Fibroblast of skin of right biceps (primary cell): ENCODE measurements at places on chromosomes 1 and 21.
A peak's percentile ranks its signal among the peaks of the same experiment; 100 is the strongest.

GRCh38 chr1:145857170-145857569, 1.7 kb downstream of the PIAS3 start:
- DNase-seq: no peak

- no peak for DNase-seq
Observed at GRCh38 chr1:14326857-14327256, 271.6 kb upstream of the KAZN start.

GRCh38 chr1:56297208-56297607, 282.2 kb downstream of the PLPP3 start:
- DNase-seq: peak; percentile 12

GRCh38 chr1:212341090-212341489, 55.9 kb downstream of the PPP2R5A start:
- no peak for DNase-seq

- no peak for DNase-seq
Observed at GRCh38 chr1:70429757-70430156, 18.7 kb downstream of the CTH start.

GRCh38 chr21:38490411-38491020, 7.8 kb downstream of the ERG start:
- DNase-seq: no peak

GRCh38 chr21:38916214-38916964, 110.7 kb downstream of the ETS2 start:
- no peak for DNase-seq

GRCh38 chr1:101357444-101357986, 120.7 kb downstream of the S1PR1 start:
- peak; percentile 73 for DNase-seq

DNA sequence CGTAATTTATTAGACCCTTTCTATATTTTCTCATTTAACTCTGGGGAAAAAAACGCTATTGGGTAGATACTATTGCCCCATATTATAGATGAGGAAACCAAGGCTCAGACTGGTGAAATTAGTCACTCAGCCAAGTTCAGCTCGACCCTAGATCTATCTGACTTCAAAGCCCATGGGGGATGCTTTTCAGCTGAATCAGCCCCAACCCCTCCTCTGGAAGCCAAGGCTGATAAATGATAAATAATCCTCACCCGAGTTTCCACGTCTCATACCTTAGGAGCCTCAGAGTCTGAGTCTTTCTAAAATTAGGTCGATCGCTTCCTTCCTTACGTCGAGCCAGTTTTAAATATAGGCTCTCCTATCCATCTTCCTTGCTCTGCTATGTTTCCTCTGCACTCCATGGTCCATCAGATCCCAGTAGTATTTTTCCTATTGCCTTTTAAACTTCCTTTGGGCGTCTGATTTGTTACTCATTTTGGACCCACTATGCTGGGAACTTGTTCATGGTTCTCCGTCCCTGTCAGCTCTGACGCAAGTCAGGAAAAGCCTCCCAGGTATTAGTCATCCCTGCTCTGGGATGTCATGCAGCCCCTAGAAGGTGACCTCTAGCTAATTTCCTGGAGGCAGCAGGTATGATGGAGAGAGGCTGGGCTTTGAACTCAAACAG, 122.8 kb downstream of the PLPP3 start:
- peak; percentile 83 for DNase-seq

DNA sequence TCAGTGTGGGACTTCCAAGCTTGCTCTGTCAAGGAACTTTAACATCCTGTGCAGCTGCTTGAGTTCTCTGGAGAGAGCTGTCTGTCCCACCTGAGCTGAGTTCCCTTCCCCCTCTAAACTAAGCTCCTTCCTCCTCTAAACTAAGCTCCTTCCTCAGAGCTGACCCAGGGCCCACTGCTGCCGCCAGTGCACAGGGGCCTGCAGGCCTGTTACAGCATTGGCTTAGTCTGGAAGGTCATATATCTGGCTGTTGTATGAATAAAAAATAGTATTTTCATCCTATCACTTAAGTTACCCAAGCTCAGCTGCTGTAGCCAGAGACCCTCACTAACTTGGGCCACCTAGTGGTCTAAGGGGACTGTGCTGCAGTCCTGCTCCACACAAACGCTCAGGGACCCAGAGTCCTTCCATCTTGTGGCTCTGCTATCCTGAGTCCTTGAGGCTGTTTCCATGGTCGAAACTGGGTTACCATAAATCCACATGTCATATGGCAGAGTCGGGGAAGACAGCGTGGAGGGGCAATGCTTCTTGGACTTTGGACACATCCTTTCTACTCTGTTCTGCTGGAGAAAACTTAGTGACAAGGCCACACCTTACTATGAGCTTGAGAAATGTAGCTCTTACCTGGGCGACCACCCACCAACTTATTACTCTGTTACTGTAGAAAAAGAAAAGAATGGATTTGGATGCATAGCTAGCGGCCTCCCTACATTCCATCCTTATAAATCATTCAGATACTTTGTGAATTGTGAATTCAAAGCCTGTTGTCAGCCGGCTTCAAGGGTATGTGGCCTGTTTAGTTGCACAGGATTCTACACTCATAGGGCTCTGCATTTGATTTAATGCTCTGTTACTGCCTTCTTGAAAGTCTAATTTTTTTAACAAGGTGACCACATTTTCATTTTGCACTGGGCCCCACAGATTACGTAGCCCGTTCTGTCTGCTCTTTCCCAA, 71.4 kb upstream of the GCLM start:
- DNase-seq: peak; percentile 60

DNA sequence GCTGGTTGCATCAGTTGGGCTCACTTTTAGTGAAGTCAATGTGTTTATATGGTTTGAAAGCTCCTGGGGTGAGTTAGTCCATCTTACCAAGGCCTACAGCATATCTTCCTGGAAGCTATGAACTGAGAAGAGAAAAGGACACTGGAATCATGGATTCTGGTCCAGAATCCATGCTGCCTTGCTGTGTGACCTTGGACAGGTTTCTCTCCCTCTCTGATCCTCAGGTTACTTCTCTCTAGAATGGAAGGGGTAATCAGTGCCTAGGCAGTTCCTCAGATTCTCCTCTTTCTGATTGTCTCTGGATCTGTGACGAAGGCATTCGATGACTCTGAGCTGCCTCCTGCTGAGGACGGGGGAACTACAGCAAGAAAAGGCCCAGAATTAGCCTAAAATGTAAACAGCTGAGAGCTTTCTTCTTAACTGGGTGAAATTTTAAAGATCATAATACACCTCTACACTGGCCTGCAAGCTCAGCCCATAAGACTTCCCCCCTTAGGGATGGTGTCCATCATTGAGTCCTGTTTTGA, 425.0 kb upstream of the VAMP3 start:
- DNase-seq: no peak

GRCh38 chr21:17472592-17473271, 40.1 kb upstream of the CXADR start:
- DNase-seq: no peak

DNA sequence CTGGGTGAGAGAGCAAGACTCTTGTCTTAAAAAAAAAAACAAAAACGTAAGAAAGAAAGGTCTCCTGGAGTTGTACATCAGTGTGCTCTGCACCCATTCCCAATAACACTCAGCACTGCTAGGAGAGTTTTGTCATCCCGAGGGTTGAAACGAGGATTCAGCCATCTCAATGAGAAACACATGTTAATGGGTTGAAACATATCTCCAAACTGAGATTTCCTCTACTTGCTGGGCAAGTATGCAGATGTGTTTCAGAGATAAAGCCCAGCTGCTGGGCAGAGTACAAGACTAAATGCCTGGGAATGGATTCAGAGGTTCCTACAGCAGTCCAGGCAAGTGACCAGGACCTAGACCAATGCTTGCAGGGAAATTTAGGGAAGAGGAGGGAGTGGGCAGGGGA, 2.6 kb upstream of the MFN2 start:
- DNase-seq: peak; percentile 16

GRCh38 chr1:91851130-91852010, 34.6 kb downstream of the TGFBR3 start:
- peak; percentile 87 for DNase-seq

GRCh38 chr1:6507037-6507428, 15.6 kb upstream of the PLEKHG5 start:
- no peak for DNase-seq
